ENCODE measurements at places on chromosomes 4 and X.

DNA sequence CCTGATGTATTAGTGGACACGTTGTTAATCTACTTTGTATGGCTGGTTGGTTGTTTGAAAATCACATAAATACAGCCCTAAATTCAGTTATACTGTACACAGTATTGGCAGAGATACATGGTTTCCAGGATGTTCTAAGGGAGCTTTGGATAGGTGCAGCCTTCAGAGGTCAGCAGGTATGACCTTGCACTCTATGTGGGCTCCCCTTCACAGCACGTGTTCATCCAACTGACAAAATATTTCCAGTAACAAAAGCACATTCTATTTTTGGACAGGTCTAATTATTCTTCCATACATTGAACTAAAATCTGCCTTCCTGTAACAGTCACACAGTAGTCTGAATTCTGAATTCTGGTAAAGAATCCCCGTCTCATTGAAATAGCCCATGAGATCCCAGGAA is 92.8 kb upstream of the RAPGEF2 start:
- DNase-seq: no peak

- DNase-seq: no peak
Observed at GRCh38 chrX:21658152-21658737, at the start of gene KLHL34. Gene KLHL34 (minus strand): TSS chrX:21658330. CDS start chrX:21657788, 542 bp downstream.

DNA sequence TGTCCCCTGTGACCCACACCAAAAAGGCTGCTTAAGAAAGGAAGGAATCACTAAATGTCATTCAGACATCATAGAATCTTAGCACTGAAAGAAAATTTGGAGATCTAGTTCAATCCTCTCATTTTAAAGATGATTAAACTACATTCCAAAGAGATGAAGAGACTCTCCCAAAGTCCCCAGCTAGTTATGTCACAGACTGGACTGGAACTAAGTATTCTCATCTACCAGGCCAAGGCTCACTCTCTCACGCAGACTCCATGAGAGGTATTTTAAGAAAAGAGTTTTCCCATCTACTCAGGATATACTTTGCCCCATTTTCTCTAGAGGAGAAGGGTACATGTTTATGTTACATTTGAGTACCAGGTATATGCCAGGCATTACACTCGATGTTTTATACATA is 6.9 kb downstream of the FABP2 start:
- no peak for DNase-seq

- DNase-seq: no peak
Observed at GRCh38 chr4:26978387-26979053, 117.9 kb downstream of the STIM2 start.

DNA sequence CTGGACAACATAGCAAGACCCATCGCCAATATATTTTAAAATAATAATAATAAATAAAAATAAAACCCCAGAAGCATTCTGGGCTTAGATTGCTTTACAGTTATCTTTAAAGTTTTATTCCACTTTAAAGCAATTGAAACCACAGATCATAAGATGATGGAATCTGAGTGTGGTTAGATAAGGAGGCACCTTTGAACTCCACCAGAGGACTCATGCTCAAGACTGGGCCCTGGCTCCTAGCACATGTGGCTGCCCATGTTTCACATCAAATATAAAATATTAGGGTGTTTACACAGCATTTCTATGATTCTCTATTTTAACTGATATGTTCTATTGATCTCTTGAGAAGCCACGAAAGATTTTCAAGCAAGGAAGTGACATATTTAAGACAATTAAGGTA is 52.6 kb upstream of the BBS12 start:
- no peak for DNase-seq

DNA sequence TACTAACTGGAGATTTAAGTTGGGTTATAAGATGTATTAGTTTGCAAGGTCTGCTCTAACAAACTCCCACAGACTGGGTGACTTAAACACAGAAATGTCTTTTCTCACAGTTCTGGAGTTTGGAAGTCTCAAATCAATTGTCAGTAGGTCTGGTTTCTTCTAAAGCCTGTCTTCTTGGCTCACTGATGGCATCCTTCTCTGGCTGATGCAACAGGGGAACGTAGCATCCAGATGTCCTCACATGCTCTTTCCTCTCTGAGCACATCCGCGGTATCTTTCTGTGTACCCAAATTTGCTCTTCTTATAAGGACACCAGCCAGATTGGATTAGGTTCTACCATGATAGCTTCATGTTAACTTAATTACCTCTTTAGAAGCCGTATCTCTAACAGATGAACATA is 63.2 kb upstream of the BMP3 start:
- DNase-seq: no peak

All from nephron progenitor cell (in vitro differentiated cells).